ENCODE measurements at places on chromosomes 4 and X.
A peak's percentile ranks its signal among the peaks of the same experiment; 100 is the strongest.

DNA sequence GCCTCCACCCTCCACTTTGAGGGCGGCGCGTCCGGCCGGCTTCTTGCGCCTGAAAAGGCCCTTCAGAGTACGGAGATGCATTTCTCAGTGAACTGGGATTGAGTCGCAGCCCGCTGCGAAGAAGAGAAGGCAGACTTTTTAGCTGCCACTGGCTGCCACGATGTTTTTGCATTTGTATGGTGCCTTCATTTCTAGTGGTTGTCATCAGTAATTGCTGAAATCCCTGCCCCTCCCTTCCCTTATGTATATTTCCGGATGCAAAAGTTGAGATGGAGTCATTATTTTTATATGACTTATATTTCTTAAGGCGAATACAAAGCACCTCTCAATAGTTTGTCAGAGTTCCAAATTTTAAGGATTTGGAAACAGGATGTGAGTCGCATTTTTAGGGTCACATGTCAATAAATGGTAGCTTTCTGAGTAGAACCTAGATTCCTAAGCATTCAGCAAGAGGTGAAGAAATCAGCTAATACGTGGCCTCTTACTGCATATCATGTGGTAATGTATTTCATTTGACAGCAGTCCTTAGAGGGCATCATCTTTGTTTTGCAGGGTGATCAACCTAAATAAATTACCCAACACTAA is 658 bp downstream of the ATP6AP2 start:
- no peak for DNase-seq

- DNase-seq: peak; percentile 57
Measured at GRCh38 chr4:182307746-182308145, 64.5 kb downstream of the TENM3 start.

- DNase-seq: no peak
Measured at GRCh38 chr4:158395889-158396288, 125.8 kb upstream of the RXFP1 start.

DNA sequence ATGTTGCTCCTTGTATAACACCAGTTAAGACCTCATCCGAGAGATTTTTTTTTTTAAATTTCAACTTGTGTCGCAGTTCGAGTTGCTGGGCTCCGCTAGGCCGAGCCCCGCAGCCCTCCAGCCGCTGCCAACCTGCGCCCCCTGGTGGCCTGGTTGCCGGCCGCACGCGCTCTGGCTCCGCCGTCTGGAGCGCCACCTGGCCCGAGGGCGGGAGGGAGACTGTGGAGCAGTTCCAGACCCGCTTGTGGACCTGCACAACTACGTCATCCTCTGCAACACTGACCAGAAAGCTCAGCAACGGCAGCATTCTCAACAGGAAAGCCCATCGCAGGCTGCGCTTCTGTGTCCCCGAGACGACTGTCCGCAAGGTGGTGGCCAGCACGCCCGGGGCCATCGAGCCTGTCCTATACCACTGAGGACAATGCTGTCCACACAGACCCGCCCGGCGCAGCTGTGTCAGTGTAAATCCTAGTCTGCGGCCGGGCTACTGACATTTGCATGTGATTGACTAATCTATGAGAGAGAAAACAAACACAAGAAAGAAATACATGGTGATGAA is 39.1 kb downstream of the ARL9 start:
- DNase-seq: peak; percentile 92

DNA sequence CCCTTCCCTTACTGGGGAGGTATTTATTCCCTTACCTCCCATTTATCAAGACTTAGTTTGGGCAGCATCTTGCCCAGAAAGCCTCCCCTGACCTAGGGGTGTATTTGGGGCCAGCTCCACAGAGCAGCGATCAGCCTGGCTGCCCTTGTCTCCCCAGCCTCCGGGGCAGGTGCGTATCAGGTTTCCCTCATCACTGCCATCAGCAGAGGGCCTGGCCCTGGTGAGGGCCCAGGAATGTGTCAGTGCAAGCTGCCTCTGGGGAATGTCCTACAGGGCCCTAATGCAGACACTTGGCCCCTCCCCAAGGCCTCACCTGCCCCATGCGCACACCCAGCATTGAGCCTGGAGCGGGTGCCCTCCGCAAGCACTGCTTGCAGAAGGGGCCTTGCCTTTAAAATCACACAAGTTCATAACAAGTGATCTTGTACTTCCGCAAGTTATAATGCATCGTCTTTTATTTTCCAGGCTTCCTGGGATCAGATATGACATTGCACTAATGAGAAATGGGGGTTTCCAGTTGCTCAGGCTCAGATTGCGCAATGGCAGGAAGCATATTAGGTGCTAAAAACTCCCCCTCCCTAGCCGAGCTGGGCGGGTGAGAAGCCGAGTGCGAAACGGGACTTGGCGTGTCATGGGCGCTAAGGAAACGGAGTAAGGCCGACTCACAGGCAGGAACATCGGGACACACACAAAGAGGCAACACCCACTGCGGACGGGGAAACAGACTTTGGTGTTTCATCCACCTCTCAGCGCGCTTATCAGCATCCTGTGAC is 25.4 kb upstream of the AFAP1 start:
- DNase-seq: no peak

DNA sequence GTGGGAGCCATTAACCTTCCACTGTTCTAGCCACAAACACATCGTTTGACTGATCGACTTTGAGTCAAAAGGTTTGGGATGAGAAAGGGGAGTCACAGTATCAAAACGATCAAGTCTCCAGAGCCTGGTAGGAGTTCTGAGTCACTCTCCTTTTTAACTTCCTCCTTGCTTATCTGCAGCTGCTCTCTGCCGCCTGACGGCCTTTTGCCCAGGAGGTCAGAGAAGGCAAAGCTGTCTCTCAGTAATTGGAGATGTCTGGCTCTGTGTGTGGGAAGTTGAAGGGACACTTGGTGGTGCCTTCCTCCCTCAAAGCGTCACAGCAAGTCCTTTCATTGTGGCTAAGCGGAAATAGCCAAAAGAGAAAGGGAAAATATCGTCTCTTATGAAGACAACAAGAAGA is 63.1 kb downstream of the ANOS1 start:
- no peak for DNase-seq

- DNase-seq: no peak
Measured at GRCh38 chr4:80054375-80054774, 18.7 kb downstream of the ANTXR2 start.

GRCh38 chr4:121212806-121213205 is 48.7 kb upstream of the TNIP3 start:
- DNase-seq: no peak

DNA sequence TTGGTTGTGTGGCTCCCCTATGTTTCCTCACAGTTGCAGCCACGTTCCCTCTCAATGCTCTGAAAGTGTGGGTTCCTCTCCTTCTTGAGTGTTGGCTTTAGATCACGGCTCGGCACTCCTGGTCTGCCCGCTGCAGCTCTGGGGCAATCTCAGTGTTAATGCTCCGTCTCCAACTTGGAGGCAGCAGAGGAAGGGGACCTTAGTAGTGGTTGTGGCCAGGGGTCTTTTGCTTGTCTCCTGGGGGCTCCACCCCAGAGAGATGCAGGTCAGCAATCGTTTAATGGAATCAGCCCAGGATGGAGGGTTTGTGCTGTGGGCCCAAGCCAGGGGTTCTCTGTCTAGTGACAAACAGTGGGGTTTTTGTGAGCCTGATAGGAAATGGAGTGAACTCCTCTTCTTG is 849.4 kb upstream of the DIAPH2 start:
- no peak for DNase-seq

- no peak for DNase-seq
Measured at GRCh38 chr4:6674500-6675149, 19.1 kb upstream of the S100P start.

- DNase-seq: no peak
Measured at GRCh38 chr4:119068529-119068962, 67.1 kb upstream of the MYOZ2 start.

GRCh38 chr4:161519611-161520010 is 644.2 kb downstream of the FSTL5 start:
- no peak for DNase-seq

GRCh38 chr4:31351695-31352094 is 631.5 kb downstream of the PCDH7 start:
- no peak for DNase-seq

- peak; percentile 64 for DNase-seq
Measured at GRCh38 chrX:148500423-148501385, at the start of gene AFF2. Gene AFF2, plus strand, starts transcription at chrX:148500617. Its CDS starts 481 bp downstream, at chrX:148501098.

- no peak for DNase-seq
Measured at GRCh38 chr4:37138019-37138653, 106.4 kb upstream of the NWD2 start.

DNA sequence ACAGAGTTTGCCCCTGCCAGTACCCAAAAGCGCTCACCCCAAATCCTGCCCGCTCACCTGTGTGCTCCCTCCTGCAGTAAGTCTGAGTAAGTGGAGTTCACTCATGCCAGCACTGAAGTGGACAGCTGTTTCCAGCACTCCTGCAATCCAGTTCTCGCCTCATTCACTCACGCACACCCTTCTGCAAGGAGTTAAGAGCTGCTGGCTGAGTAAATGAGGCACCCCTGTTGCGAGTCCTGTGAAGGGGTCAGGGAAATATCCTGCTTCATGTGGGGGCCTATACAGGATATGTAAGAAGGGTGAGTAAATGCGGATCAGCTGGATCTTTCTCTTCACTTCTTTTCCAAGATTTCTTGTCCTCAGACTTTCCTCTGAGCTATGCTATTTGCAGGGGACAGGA is 23.5 kb downstream of the CXCL8 start:
- DNase-seq: no peak

DNA sequence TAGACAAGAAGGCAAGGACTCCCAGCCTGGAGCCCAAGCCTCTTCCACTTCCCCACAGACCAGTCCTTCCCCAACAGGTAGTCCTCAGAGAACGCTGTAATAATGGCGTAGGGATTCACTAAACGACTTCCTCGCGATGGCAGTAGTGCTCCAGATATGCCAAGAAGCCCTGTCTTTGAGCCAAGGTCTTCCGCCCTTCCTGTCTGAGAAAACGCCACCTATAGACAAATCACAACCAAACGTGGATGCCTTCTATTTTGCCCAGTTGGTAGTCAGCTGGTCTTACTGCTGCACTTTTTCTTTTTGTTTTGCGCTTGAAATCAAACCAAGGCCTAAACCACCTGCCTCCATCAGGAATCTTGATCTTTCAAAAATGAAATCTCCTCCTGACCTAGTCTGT is 203.3 kb downstream of the OR13H1 start:
- DNase-seq: no peak

DNA sequence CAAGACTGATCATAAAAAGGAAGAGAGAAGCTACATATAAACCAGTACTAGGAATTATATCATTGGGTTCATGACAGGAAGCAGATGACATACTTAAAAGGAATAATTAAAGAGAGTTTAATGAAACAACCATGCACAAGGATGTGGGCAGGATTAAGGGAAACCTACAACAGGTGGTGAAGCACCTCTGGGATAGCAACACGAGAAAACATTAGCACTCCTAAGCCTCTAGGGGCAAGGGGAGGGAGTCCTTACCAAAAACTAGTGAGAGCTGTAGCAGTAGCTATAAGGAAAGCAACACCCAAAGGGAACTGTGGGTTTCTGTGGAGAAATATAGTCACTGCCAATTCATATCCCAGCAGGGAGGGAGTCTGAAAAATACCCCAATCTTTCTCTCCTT is 7.2 kb upstream of the THOC2 start:
- DNase-seq: no peak

- no peak for DNase-seq
Measured at GRCh38 chrX:8987672-8988250, 46.2 kb downstream of the FAM9B start.

DNA sequence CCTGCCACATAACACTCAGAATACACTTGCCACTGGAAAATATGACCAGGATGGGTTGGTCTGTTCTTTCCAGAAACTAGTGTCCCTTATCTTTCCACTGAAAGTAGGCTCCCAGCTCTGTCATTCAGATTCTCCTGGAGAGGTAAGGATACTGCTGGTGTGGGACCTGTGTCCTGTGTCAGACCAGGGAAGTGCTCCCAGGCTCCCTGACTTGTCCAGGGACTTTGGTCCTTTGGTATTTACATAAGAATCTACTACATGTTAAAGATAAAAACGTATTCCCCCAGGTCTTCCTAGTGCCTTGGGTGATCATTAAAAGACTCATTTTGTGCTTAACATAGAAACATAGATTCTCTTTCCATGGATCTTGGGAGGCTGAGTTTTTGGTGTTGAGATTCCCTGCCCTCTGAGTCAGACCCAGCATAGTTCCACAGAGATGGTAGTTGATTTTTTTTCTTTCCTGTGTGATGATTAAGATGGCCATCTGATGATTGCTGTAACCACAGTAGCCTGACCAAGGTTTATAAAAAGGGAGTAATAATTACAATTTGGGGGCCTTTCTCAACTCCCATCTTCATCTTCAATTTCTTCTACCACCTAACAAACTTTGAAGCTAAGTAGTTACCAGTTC is 159.8 kb upstream of the JADE1 start:
- DNase-seq: no peak
